Naive B cell (primary cell): ENCODE measurements at places on chromosomes 1 and 21.

DNA sequence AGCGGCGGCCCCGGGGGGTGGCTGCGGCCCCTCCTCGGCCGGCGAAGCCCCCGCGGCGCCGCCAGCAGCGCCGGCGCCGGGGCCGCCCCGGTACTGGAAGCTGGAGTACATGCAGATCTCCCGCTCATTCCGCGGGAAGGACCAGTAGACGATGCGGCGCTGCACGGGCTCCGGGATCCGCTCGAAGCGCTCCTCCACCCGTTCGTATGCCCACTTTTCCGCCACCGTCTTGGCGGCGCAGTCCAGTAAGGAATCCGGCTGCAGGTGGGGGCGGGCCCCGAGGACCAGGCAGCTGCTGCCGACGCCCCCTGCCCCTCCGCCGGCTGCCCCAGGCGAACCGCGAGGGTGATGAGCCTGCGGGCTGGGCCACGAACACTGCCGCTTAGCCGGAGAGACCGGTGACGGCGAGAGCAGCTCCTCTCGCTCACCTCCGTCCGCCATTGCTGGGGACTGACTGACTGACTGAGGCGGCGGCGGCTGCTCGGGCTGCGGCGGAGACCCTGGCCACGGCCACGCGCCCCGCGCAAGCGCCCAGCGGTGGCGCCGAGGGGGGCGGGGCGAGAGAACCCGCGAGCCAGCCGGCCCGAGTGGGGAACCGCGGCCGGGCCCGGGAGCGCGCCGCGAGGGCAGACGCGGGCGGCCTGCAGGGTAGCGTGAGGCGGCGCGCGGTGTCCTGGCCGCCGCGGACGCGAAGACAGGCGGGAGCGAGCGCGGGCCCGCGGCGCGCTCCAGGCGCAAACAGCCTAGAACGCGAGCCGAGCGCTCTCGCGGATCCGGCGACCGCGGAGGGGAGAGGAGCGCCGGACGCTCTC lies at the start of gene ZSWIM5:
ZSWIM5 (minus strand) TSS at position 696 of the 812 bp plus-strand sequence; CDS start at position 441, 255 bp downstream.
- peak; percentile 47 for DNase-seq

DNA sequence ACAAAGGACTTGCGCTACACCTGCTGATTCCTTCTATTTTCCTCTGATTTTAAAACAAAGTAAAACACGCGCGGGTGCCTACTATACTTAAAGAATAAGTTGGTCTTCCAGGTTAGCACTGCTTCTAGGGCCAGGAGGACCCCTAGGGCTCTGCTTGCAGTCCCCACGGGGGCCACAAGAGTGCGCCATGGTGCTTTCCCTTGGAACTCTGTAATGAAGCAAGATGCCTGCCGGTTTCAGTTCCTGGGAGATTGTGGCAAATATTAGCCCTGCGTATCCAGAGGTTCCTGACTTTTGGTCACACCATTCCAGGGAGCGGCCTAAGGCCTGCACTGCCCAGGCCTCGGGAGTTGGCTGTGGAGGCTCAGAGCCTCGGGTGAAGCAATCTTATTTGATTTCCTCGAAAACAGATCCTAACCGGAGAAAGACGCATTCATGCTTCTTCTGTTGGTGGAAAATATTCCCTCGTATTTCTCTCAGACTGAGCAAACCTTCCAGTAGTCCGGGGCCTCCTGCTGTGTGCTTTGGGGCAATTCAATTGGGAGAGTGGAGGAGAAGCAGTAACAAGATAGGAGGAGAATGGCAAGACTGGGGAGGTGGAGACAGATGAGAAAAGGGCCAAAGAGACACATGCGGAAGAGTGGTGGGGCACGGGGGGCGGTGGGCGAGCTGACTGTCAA lies 25.3 kb downstream of the ADAM30 start:
- DNase-seq: peak; percentile 55

DNA sequence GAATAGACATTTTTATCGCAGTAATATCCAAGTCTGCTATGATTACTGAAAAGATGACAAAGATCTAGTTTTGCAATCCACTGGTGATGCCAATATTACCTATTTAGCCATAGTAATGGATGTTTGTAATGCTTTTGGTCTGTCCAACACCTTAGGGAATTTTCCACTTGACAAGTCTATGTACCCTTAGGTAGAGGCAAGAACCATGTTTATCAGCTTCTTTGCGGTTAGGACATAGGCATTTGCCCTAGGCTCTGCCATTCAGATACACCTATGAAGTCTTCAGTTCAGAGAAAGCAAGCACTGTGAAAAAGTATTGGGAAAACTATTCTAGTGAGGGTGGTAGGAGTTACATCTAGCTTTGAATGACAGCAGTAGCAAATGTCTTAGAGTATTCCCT lies 40.2 kb upstream of the SLC35D1 start:
- DNase-seq: no peak

DNA sequence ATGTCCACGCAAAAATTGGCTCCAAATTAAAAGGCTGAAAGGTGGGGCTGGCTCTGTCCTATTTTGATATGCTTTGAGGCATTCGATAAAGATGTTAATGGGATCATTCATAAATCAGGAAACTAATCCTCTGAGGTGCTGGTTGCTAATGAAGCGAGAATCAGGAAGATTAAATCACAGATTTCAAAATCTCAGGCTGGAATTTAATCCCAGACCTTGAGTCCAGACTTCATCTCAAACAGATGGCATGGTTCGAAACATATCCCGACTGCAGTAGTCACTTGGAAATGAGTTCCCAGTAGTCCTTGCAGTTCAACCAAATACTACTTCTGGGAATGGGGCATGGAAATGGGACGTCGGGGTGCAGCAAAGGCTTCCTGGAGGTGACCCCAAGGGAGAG lies 4.5 kb upstream of the KLF17 start:
- DNase-seq: no peak

DNA sequence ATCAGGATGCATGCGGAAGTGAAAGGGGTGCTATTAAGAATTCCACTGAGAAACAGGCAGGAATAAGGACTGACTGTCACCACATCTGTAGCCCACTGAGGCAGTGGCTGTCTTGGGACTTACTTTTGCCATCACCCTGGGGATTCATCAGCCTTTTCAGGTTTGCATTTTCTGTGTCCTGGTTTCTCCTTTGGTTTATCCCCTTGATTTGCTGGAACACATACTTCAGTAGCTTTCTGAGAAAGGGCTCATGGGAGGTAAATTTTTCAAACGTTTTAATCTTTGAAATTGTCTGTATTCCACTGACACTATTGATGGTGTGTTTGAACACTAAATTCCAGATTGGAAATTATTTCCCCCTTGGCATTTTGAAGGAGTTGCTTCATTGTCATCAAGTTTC lies 80.2 kb upstream of the ACTRT2 start:
- DNase-seq: no peak

DNA sequence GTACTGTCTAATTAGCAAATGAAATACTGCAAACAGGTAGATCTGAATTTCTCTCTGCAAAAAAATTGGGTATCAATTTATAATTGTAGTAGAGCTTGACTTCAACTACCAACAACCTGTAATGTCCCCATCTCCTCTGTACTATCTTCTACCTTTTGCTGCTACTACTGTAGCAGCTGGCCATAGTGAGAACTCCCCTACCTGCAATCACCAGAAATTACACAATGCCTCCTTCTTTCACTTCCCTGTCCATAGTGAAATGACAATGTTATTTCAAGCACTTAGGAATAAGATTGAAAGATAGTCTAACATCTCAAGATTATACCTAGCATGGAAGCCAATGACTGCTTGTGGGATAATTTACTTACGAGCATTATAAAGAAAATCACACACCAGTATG lies 100.4 kb downstream of the ACBD6 start:
- no peak for DNase-seq

GRCh38 chr1:46512792-46513190 lies 23.2 kb downstream of the DMBX1 start:
- no peak for DNase-seq

- no peak for DNase-seq
These were observed 177.2 kb downstream of the PLPPR4 start for GRCh38 chr1:99441299-99442095.
